ENCODE measurements at places on chromosomes 3 and 15.
A peak's percentile ranks its signal among the peaks of the same experiment; 100 is the strongest.

GRCh38 chr3:110420158-110420641 lies 651.4 kb upstream of the NECTIN3 start:
- DNase-seq = peak; percentile 41

DNA sequence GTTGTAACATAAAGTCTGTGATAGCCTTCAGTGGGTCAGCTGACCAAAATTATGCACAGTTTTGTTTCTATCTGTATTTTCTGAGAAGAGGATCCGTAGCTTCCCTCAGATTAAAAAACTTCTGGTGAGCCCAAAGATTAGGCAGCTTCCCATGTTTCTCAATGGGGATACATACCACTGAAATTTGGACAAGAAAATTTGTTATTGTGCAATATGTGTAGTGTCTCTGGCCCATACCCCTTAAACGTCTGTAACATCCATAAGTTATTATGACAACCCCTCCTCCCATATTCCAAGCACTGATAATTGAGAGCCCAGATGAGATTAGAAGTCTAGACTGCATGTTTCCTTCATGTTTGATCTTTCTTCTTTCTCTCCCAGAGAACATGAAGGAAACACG lies 1.9 kb upstream of the MITF start:
- no peak for DNase-seq

GRCh38 chr3:158109295-158109803 lies 540 bp upstream of the RSRC1 start:
- no peak for DNase-seq

GRCh38 chr3:69092030-69092516 lies 7.3 kb downstream of the ARL6IP5 start:
- no peak for DNase-seq

DNA sequence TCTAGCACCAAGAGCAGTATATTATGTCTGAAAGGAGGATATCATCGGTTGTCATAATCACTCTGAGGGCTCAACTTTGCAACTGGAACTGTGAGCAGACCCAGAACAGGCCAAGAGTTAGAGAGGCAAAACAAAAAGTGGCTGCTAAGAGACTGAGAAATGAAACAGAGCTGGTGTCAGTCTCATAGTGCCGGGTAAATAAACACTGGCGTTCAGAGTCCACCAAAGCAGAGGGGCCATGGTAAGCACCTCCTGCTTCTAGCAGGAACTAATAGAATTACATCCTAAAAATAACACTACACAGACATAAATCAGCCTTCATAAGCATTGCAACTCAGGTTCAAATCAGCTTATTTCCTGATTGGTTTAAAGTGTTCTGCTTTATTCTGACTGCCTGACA lies 10.3 kb upstream of the IL12A start:
- DNase-seq = no peak

Data from AG04449 (cell line).